ENCODE measurements at places on chromosomes 1 and 21.

- no peak for DNase-seq
These were observed 17.0 kb upstream of the ADAR start for GRCh38 chr1:154624746-154625643.

DNA sequence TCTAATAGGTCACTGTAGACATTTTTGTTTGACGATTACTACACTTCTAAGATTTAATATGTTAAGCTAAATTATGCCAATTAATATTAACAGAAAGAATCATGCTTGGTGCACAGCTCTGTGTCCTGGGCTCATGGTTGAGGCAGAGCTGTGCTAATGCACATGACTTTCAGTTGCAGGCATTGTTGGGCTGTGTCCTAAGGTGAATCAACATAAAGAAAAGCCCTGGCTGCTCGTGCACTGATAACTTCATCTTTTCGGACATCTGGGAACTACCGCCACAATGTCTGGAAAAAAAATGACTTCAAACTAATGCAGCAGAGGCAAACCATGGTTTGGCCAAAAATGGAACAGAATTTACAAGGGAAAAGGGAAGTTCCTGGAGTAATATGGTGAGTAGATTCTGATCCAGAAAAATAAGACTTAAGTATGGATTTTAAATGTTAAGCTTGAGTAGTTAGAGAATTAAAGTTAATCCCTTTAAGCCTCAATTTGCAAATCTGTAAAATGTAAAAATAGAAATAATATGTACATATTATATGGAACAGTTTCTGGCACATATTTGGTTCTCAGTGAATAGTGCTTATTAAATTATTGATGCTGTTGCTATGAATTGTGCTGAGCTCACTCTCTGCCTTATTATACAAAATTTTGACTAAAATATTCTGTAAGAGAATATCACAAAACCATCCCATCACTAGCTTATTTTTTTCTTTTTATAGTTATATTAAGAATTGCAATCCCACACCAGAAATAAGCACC, 186.1 kb downstream of the BRINP2 start:
- DNase-seq: no peak

DNA sequence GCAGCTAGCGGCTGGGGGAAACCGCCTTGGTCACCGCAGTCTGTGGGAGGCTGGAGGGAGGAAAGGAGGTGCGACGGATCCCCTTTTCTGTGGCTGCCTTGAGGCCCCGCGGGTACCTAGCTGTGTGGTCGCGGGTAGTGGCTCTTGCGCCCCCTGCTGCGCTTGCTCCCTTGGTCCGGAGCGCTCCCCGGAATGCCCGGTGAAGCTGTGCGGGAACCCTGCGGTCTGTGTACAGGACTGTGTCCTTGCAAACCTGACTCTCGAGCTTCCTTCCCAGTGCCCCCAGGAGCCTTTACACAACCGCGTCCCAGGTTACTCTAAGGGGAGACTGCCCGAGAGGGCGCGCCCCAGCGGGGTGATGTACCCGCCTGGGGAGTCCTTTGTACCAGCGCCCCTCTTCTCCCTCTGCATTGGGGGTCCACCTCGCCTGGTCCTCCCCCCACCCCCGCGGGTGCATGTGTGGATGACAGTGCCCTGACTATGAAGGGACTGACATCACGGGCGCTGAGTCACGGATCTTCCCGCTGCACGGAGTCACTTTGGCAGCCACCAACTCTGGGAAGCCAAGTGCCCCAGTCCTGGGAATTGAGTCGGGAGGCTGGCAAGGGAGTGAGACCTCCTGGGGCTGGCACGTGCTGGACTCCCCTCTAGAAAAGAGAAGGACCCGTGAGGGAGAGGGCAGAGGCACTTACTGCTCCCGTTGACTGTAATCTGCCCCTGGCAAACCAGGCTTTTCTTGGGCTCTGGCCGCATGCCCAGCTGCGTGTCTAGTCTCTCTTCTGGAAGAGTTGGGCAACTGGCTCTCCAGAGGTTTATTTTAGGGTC, 816 bp downstream of the IL6R start:
- peak; percentile 63 for DNase-seq

DNA sequence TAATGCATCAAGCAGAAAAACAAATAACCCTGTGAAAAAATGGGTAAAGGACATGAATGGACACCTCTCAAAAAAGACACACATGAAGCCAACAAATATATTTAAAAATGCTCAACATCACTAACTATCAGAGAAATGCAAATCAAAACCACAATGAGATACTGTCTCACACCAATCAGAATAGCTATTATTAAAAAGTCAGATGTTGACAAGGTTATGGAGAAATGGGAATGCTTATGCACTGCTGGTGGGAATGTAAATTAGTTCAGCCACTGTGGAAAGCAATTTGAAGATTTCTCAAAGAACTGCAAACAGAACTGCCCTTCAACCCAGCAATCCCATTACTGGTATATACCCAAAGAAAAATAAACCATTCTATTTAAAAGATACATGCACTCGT, 86.6 kb upstream of the TNFSF4 start:
- DNase-seq: no peak

DNA sequence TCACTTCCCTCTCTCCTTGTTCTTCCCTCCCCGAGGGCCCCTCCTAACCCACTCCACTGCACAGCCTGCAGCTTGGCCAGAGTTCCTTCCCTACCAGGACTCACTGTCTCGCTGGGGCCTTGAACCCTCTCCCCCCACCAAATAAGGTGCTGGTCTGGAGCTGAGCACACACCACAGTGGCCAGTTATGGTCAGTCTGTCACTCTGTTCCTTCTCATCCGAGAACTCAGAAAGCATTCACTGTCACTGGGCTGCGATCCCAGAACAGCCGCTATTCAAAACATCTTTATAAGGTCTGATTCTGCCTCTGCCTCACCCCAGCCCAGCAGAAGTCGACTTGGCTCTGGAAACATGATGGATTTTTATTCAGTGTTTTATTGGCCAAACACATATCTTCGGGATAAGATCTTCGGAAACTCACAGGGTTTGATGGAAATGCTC, 19.8 kb upstream of the LBR start:
- peak; percentile 70 for DNase-seq

- DNase-seq: no peak
These were observed 484.4 kb upstream of the ZRANB2 start for GRCh38 chr1:71565262-71565661.

- DNase-seq: no peak
These were observed 476.3 kb upstream of the RUNX1 start for GRCh38 chr21:35525443-35525842.

Data from femur (tissue), 1 donor.